ENCODE measurements at places on chromosomes 12 and 14.

GRCh38 chr14:64191756-64192155 is 102.4 kb downstream of the ESR2 start:
- no peak for DNase-seq

DNA sequence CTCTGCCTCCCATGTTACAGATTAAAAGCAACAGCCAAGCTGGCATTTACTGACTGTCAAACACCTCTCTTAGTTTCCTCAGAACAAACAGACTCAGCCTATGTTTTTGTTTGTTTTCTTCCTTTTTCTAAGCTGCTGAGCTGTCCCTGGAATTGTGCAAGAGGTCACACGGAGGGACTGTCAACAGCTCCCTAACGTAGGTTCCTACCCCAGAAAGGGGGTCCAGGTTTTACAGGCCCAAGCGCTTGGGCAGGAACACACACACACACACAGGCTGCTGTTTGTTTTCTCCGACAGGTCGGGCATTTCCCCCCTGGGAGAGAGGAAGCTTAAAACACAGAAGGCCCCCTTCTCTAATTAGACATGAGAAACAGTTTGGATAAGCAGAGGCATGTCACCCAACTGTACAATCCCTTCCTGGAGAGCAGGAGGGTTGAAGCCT is 739.6 kb upstream of the TBX3 start:
- no peak for DNase-seq

- DNase-seq: no peak
These were observed 44.3 kb downstream of the CCDC92 start for GRCh38 chr12:123928274-123928865.

- no peak for DNase-seq
These were observed 111.6 kb upstream of the BTG1 start for GRCh38 chr12:92257261-92257660.

DNA sequence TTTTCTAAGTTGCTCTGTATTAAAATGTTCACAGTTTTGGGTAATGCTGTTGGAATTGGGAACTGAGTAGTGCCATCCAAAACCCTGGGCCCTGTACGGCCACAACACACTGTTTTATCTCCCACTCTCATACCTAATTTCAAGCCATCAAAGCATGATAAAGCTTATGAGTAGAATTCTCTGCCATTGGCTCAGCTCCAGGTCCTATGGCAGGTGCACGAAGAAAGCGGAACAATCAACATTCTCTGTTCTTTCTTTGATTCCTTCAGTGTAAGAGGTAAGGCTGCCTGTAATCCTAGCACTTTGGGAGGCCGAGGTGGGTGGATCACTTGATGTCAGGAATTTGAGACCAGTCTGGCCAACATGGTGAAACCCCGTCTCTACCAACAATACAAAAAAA is 394.9 kb downstream of the CCDC91 start:
- DNase-seq: no peak

GRCh38 chr12:88844426-88844825 is 264.2 kb upstream of the KITLG start:
- no peak for DNase-seq

DNA sequence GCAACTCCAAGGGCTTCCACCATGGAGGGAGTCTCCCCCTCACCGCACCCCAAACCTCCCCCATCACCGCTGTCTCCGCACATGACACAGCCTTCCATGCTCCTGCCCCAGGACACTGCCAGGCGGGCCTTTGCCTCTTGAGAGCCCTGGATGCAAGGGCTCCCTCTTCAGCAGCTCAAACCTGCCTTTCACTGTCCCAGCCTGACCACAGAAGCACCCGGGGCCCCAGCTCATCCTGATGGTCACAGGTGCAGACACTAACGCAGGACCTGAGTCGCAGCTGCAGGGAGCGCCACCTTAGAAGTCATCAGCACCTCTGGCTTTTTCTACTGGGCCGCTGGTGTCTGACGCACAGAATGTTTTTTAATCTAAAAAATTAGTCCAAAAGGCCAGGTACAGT is 54.0 kb downstream of the SYNE3 start:
- DNase-seq: no peak

GRCh38 chr14:32710731-32711680 is 227.7 kb upstream of the NPAS3 start:
- no peak for DNase-seq

GRCh38 chr12:53205747-53206419 is 1.2 kb downstream of the ITGB7 start:
- DNase-seq: peak; percentile 72

- DNase-seq: no peak
These were observed 1168.3 kb downstream of the BCL11B start for GRCh38 chr14:98103705-98104104.

- DNase-seq: no peak
These were observed 6.6 kb downstream of the DCAF4 start for GRCh38 chr14:72932893-72933292.

DNA sequence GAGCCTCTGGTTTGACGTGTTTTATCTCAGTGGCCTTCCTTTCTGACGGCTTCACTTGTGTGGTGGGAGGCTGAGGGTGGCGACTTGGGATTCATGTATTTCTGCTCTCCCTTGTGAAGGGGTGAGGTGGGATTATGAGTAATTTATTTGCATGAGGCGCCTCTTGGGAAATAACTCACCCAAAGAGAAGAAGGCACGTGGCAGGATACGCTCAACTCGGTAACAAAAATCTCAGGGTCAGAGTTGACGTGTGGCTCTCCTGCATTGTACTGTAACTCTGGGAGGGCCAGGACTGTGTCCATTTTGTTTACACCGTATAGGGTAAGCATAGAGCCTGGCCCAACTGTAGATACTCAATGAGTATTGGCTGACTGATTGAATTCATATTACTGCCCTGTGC is 14.6 kb upstream of the C1S start:
- DNase-seq: no peak

GRCh38 chr12:16389594-16389993 is 42.1 kb downstream of the MGST1 start:
- no peak for DNase-seq

GRCh38 chr12:113130457-113131135 is 5.0 kb downstream of the RASAL1 start:
- no peak for DNase-seq

- no peak for DNase-seq
These were observed 342.6 kb downstream of the NOVA1 start for GRCh38 chr14:26255213-26255612.

DNA sequence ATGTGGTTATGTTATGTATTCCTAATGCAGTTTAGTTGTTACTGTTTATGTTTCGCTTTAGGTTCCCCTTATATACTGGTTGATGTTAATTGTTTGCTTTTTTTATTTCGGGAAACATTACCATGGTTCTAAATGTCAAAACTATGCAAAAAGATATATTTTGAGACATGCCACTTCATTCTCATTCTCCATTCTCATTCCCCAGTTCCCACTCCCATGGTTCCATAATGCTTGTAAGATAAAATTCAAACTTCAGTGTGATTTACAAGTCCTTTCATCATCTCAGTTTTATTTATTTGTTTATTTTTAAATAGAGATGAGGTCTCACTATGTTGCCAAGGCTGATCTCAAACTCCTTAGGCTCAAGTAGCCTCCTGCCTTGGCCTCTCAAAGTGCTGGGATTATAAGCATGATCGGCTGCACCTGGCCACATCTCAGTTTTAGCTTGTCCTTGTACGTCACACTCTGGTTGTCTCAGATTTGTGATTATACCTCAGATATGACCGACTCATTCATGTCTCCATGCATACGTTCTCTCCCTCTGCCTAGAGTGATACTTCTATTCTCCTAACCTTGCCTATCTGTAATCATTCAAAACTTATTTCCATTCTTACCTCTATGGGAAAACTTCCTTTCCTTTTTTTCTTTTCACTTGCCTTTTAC is 407.8 kb upstream of the RGS6 start:
- DNase-seq: no peak

- DNase-seq: no peak
These were observed 2.2 kb downstream of the SCNN1A start for GRCh38 chr12:6373022-6373787.

DNA sequence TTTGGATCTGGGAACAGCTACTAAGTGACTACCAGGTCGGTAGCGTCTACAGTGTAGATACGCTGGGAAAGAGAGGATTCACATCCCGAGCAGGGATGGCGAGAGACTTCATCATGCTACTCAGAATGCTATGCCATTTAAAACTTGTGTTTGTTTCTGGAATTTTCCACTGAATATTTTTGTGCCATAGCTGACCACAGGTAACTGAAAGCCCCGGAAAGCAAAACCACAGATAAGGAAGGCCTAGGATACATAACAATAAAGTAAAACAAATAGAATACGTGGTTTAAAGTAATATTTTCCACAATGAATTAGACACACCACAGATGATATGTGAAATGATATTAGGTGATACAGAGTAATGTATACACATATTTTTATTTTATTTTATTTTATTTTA is 7.9 kb upstream of the HCAR1 start:
- no peak for DNase-seq

Measured in stimulated activated CD4-positive, alpha-beta T cell treated with anti-CD3 and anti-CD28 coated beads, Interleukin-2, amount 100 ng/mL, for 24 hours (primary cell).